ENCODE measurements at places on chromosomes 3 and 15.

- no peak for DNase-seq
Measured at GRCh38 chr3:72574144-72574543, 274.1 kb downstream of the SHQ1 start.

- no peak for DNase-seq
Measured at GRCh38 chr3:23608650-23609049, 197.1 kb upstream of the UBE2E1 start.

- no peak for DNase-seq
Measured at GRCh38 chr3:51280176-51280575, 104.9 kb upstream of the MANF start.

DNA sequence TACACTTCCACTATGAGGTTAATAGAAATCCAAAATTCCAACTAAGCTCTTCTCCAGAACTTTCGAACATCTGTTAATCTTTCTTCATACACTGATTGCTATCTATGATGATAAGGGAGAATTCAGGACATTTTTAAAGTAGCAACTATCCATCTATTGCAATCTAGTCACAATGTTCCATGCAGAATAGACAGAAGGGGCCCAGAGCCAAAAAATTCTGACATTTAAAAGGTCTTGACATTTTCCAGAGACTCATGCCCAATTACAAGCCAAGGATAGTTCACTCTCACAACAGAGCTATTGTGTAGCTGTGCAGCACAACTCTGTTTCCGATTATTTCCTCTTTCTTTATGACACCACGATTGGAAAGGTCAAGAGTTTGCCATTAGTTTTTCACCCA lies 999.7 kb upstream of the ALCAM start:
- no peak for DNase-seq

GRCh38 chr3:17233398-17233800 lies 348.6 kb downstream of the PLCL2 start:
- DNase-seq = peak; percentile 37

- DNase-seq = no peak
Measured at GRCh38 chr15:98700519-98700918, 52.2 kb downstream of the IGF1R start.

GRCh38 chr15:78061963-78062427 lies 15.5 kb downstream of the TBC1D2B start:
- DNase-seq = no peak

- no peak for DNase-seq
Measured at GRCh38 chr3:111861391-111861790, 2.3 kb downstream of the PHLDB2 start.

DNA sequence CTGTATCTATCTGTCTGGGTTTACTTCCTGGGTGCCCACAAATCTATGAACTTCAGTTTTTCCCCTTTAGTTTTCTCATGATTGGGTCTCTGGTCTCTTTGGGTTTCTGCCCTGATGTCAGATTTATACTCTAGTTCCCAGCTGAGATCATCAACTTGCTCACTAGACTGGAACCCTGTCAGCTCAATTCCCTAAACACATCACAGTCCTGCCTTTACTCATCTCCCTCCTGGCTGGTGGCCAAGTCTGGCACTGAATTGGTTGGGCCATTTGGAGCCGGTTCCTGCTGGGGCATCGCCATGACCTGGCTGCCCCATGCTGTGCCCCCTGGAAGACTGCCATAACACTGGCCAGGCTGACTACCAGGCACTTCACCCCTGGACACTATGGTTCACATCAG lies 345.3 kb downstream of the CHST2 start:
- no peak for DNase-seq

- DNase-seq = no peak
Measured at GRCh38 chr3:127037021-127037400, 54.1 kb downstream of the PLXNA1 start.

Data from GDM1 (cell line).